ENCODE measurements at places on chromosomes 1 and 21. TPM values are rescaled to one million over a fixed set of nuclear protein-coding genes. Genes with fewer than 3 reads are reported as not detected.

FAM89A gene
- 12.1 TPM for total RNA-seq

ANKRD65 gene
- not detected for total RNA-seq

GJB4 gene
- total RNA-seq = not detected

TMPRSS15 gene
- not detected for total RNA-seq

SERINC2 gene
- total RNA-seq = 0.31 TPM

S100A2 gene
- total RNA-seq = 1.1 TPM

CFHR2 gene
- not detected for total RNA-seq

ATP13A2 gene
- total RNA-seq = 44.0 TPM

LRRC8C gene
- total RNA-seq = 61.4 TPM

CREB3L4 gene
- total RNA-seq = 10.1 TPM

GJC2 gene
- total RNA-seq = 1.1 TPM

TLCD4 gene
- total RNA-seq = 0.09 TPM

C1orf226 gene
- not detected for total RNA-seq

CD52 gene
- 388 TPM for total RNA-seq
